ENCODE measurements at places on chromosomes 5 and 9.

DNA sequence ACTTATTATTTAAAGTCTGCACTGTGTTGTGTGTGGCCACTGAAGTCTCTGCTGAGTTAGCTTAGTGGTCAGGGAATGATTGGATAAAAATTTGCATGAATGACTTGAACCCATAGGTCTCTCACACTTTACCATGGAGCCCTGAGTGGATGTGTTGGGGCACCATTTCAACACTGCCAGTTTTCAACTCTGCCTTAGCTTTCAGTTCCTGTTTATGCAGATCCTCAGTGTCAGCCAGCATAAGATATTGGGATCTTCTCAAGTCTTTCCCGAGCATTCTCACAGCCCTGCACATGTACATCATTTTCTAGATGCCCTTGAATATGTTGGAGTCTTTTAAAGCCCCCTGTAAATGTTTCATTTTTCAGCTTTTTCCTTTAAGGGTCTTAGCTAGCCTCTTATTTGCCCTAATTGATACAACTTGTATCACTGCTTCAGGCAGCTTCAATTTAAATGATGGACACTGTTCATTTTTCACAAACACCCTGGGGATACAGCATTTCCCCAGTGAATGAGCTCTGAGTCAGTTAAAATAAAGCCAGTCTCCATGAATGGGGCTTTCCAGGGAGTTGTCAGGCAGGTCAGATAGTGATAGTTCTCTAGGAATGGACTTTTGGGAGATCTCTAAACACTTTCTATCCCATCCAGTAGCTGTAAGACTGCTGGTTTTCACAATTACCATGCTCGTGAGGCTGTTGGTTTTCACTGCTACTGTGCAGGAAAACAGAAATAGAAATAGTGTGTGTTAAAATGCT lies 211.9 kb upstream of the PAPPA start:
- DNase-seq, result peak; percentile 35

GRCh38 chr5:139967353-139967752 lies 75.7 kb downstream of the NRG2 start:
- no peak for DNase-seq

GRCh38 chr5:61624553-61625136 lies 292.6 kb downstream of the ZSWIM6 start:
- no peak for DNase-seq

GRCh38 chr5:67724412-67725135 lies 491.0 kb upstream of the PIK3R1 start:
- DNase-seq, result peak; percentile 22

DNA sequence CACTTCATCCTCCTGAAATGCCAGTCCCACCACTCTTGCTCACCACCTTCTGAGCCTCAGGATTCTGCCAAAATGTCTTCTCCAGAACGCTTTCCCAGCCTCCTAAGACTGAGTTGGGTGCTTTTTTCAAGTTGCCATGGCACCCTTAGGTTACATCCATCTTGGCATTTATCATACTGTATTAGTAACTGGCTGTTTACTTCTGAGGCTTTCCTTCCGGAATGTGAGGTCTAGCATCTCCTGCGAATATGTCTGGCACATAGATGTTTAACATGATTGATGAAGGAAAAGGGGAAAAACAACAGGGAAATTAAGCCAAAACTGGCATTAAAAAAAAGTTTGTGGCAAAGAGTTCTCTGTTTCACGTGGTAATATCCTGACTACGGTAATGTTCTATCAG lies 24.9 kb downstream of the RNF130 start:
- peak; percentile 50 for DNase-seq

DNA sequence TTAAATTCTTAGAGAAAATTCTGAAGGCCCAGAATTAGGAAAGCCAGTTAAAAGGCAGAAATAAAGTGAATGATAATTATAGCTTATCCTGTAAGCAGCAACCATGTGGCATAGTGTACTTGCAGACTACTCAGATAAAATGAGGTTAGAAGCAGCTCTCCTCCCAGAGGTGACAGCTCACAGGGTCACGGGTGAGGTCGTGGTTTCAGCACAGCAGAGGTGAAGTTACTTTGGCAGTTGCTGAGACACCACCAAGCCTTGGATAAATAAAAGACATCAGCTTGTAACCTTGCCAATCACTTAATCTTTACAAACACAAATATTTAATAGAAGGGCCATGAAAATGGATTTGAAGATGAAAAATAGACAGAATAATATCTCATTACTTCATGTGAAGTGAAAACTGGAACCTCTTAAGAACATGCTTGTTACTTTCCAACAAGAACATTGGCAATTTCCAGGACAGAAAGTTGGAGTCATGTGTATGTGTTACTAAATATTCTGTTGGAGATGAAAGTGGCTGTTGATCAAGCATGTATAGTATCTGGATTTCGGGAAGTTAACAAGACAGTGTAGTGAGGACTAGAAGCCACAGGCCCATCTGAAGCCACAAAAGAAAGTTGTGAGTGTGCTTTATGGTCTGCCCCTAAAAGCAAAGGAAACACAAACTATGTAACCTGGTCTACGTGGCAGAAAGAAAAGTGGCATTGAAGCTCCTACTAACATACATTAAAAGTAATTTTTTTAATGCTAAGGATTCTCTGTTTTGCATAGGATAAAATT lies 134.4 kb downstream of the ERCC6L2 start:
- DNase-seq, result no peak

DNA sequence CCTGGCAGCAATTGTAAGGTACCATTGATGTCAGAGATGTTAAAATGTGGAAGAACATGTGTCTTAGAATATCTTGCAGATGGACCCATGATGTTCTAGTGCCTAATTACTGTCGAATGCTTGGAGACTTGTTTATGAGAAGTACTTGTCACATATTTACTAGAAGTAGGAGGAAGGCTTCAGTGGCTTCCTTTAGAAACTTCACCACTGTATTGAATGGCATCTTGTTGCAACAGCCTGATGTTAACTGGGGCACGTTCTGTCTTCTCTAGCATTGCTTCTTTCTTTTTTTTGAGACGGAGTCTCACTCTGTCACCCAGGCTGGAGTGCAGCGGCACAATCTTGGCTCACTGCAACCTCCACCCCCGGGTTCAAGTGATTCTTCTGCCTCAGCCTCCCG lies 16.5 kb downstream of the UGCG start:
- DNase-seq, result no peak

DNA sequence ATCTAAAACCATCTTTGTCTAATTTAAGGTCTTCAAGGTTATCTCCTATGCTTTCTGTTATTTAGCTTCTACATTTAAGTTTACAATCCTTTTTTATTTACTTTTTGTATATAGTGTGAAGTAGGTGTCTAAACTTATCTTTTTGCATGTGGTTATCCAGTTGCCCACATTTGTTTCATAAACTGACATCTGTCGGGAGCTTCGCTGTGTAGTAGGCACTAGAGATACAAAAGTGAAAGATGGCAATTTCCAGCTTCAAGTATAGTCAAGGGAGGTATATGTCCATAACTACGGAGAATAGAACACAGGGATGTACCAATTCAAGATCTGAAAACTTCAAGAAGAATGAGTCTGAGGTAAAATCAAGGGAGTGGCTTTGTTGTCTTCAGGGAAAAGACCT lies 38.7 kb upstream of the ELL2 start:
- DNase-seq, result no peak

DNA sequence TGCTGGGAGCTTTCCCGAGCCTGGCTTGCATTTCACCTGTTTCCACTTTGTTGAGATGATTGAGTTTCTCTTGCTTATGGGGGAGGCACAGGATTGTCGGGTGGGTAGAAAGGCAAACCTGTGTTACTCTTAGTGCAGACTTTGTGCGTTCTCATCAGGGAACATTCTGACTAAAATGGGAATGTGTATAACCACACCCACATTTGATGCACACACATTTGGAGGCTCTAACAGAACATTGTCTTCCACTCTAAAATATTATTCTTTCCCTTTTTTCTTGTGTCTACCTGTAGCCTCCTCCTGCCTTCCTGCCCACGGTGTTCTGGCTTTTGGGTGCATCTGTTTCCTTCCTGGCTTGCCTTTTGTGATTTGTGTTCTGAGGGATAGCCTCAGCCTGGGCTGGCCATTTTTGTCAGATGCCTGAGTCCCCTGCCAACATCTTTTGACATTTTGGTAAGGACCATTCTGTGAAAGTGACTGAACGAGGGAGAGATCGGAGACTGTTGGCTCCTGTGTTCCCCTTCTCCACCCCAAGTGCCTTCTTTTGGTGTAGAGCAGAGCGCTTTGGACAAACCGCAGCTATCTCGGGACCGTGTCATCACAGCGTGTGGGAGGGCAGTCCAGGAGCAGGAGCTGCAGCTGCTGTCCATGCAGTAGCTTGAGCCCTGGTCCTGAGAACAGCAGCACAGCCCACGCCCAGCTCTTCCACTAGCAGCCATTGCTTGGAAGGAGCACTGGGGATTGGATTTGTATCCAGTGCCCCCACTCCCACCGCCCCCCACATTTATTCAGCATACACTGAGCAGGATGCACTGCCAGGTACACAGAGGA lies 101.4 kb downstream of the ARHGAP26 start:
- no peak for DNase-seq

DNA sequence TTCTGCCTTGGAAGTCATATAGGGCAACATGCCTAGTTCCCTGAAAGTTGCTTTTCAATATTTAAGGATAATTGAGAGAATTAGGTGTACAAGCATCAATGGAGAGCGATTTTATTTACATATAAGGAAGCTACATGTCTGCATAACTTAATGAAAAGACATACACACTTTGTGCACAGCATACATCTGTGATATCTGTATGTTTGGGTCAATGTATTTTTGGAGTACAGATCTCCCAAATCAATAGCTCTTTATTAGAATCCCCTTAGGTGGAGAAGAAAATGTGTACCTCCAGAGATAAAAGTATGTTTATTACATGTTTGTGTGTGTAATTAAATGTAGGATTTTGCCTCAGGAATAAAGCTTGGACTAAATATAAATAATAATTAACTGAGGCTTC lies 373.7 kb upstream of the CCNH start:
- no peak for DNase-seq

DNA sequence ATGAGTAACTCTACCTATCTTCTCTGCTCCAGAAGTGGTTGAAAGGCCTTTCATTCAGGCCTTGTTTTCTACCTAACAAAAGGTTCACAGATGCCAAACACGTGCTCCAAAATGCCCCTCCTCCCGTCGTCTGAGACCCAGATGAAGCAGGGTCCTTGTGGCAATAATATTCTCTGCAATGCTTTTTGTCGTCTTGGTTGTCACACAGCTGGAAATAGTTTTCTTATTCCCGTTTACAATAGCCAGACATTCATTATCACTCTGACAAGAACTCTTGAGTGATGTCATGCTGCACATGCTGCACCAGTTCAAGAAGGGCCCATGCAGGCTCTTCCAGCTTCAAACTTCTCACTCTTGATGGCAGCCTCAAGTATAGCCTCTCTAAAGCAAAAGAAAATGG lies 7.8 kb downstream of the LPAR1 start:
- DNase-seq, result no peak

- DNase-seq, result peak; percentile 58
These were observed 155.7 kb downstream of the GLIS3 start for GRCh38 chr9:4143936-4144717.

DNA sequence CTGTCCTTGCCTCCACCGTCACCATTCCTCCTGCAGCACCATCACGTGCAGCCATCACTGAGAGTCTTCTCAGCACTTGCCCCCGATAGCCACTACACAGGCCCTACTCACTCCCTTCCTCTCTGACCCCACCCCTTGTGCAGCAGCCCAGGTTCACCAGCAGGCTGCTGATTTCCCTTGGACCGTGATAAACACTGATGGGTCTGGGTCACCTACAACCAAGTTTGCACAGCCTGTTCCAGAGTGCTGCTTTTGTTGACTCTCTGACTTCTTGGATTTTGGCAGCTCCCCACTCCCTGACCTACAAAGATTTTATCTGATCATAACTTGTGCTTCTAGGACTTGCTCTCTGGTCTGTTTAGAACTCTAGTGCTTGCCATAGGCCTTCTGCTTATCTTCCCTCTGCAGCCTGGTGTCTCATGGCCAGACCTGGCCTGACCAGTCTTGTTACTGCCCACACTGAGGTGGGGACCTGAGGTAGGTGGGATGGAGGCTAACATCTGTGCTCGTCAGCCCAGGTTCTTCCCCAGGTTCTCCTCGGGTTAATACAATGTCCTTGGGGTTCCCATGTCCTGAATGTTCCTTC lies 109.3 kb downstream of the TARS1 start:
- DNase-seq, result no peak

GRCh38 chr5:176818391-176819098 lies 8.2 kb downstream of the UNC5A start:
- no peak for DNase-seq

DNA sequence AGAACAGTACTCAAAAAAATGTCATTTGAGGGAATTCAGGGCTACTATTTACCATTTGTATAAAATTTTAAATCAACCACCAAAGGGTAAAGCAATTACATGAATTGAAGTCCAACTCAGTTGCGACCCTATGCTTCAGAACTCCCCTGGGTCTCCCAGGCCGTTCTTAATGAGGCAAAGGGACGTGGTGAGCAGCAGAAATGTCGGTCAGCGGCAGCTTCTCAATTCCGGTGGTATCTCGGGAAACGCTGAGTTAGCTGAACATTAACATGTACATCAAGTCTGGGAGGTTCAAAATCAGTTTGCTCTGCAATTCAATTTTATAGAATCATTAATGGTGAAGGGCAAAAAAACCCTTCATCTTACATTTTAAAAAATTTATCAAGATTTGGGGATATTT lies 173.2 kb downstream of the DIRAS2 start:
- no peak for DNase-seq

DNA sequence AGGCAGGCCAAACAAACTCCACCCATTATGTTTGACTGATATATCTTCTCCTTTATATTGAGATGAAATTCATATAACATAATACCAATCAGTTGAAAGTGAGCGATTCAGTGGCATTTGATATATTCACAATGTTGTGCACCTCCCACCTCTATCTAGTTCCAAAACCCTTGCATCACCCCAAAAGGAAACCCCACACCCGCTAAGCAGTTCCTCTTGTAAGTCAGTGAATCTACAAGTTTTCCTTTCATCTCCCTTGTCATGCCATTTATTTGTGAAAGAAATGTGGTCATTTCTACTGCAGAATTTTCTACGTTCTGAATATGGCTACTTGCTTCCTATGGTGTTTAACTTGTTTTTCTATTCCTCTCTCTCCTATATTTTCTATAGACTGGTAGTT lies 99.4 kb upstream of the PTPN3 start:
- DNase-seq, result no peak

- peak; percentile 95 for DNase-seq
These were observed 2.9 kb downstream of the DNAJB5 start for GRCh38 chr9:34992376-34992951.

DNA sequence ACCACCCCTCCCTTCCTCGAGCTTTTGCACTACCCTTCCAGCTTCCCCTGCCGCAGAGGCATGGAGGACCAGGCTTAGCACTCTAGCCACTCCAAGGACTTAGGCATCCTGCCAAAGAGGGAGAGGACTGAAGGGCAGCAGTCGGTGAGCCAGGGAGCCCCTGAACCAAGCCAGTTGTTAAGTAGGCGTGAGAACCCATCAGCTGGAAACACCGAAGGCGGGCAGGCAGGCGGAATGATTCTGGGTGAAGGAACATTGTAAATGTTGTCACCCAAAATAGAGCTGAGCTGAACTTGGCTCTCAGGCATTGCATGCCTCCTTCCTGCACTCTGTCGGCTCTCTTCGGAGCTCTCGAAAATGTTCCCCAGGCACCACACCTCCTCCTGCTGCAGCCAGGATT lies 42.8 kb downstream of the NRG2 start:
- no peak for DNase-seq
